ENCODE measurements at places on chromosomes 7 and 10.

GRCh38 chr7:12578930-12579640 lies 8.6 kb downstream of the SCIN start:
- no peak for DNase-seq

DNA sequence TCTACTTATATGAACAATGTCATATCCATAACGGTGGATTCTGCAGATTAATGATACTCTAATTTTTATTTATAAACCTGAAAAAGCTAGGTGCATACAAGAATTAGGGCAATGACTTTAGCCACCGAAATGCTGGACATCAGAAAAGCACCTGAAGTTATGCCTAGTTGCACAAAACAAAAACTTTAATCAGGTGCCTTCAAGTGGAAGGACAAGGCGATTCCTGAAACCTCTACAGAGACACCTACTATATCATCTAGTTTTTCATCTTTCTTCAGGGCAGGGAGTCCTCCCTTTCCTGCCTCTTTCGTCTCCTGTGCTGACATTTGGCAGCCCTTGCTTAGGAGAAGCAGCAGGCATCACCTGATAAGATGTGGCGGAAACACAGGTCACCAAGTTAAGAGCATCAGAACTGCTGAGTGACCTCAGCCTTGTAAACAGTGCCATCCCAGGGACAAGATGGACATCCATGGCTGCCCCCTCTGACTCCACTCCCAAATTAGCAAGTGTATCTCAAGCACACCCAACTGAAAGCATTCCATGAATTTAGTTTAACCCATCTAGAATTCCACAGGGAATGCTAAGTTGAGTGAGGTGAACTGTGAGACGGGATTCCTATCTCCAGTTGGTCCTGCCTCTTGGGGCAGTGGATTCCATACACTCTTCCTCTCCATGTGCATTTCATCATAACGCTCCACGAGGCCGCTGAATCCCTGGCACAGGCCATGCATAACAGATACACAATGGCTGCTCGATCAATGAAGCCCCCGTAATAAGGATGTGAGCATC lies 5.8 kb downstream of the ITPRIP start:
- no peak for DNase-seq

- no peak for DNase-seq
Measured at GRCh38 chr10:6221971-6222751, 19.4 kb downstream of the PFKFB3 start.

GRCh38 chr7:6640246-6640721 lies 3.2 kb downstream of the ZNF316 start:
- no peak for DNase-seq

- no peak for DNase-seq
Measured at GRCh38 chr10:49404321-49404878, 8.5 kb upstream of the DRGX start.

DNA sequence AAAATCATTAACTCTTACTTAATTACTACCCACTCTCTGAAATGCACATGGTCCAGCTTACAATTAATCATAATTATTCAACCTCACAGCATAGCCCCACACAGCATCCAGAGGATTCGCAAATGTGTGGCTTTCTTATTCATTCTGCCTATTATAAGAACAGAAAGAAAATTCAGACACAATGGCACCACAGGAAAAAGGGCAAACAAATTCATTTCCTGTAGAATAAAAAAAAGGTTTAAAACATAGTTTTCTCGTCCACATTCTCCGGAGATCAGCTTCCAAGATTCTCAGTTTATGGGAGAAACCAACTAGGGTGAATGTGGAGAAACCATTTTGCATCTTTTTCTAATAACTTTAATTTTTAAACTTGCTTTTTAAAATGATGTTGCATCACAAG lies 201.6 kb downstream of the PARD3 start:
- DNase-seq: no peak
